Uterus (tissue), 4 donors: ENCODE measurements at places on chromosomes 1 and 21. TPM values are rescaled to one million over a fixed set of nuclear protein-coding genes. Genes with fewer than 3 reads are reported as not detected.

DNA sequence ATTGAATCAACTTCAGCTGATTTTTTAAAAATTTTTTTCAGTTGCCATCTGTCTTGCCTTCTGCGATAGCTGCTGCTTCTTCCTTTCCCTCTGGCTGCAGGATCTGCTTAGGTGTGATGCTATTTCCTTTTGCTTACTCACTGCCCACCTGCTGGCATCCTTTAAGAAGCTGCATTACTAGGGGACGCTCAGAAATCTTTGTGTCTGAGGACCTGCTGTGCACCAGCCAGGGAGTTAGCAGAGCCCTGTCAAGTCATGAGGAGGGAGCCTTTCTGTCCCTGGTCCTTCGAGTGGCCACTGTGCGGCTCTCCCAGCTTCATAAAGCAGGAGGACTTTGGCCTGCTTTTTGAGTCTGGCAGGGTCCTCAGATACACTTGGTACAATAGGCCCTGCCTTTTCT is 327.8 kb downstream of the USH2A start:
- no peaks in the 10 kb centered on the region for H3K27me3 ChIP-seq
- H3K27ac ChIP-seq: no peak overlapping the region
- H3K36me3 ChIP-seq: no peaks in the 10 kb centered on the region
- H3K4me3 ChIP-seq: no peak overlapping the region
- no peaks in the 10 kb centered on the region for H3K4me1 ChIP-seq

GRCh38 chr1:65792669-65793358 is at the start of gene PDE4B:
PDE4B (plus strand) TSS chr1:65792895.
- H3K27me3 ChIP-seq: no peaks in the 10 kb centered on the region
- no peak within 1 kb of the TSS for H3K27ac ChIP-seq
- peaks cover 4% of the 10 kb centered on the region for H3K4me1 ChIP-seq
- H3K4me3 ChIP-seq: no peak within 1 kb of the TSS
- no peak for DNase-seq

DNA sequence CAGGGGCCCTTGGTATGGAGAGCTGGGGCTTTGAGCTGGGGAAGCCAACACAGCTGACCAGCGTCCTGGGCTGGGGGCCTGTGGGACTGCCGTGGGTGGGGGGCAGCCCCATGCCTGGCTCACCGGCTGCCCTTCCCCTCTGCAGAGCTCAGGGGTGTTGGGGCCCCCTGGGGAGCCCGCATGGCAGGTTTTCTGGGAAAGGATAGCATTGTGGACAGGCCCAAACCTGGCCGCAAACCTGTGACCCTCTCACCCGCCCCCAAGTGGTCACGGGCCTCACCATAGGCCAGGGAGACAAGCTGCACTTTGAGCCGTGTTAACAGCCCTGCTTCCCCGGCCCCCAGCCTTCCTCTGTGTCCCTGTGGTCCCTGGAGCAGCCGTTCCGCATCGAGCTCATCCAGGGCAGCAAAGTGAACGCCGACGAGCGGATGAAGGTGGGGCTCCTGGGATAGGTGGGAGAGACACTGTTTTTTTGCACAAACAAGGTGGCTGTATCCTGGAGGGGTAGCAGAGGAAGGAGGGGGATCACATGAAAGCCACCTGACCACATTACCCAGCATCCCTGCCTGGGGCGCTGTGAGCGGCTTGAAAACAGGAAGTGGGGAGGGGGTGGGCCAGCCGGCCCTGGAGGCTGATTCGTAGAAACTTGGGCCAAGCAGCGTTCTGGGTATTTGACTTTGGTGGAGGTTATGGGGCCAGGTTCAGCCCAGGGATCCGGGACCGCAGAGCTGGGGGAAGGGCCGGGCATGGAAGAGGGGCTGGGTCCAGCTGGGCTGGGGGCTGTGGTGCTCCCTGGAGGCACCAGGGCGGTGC is 65.9 kb downstream of the PIK3CD start:
- no peak overlapping the region for H3K27ac ChIP-seq
- H3K4me3 ChIP-seq: no peak overlapping the region
- DNase-seq: no peak
- no peaks in the 10 kb centered on the region for H3K36me3 ChIP-seq

DNA sequence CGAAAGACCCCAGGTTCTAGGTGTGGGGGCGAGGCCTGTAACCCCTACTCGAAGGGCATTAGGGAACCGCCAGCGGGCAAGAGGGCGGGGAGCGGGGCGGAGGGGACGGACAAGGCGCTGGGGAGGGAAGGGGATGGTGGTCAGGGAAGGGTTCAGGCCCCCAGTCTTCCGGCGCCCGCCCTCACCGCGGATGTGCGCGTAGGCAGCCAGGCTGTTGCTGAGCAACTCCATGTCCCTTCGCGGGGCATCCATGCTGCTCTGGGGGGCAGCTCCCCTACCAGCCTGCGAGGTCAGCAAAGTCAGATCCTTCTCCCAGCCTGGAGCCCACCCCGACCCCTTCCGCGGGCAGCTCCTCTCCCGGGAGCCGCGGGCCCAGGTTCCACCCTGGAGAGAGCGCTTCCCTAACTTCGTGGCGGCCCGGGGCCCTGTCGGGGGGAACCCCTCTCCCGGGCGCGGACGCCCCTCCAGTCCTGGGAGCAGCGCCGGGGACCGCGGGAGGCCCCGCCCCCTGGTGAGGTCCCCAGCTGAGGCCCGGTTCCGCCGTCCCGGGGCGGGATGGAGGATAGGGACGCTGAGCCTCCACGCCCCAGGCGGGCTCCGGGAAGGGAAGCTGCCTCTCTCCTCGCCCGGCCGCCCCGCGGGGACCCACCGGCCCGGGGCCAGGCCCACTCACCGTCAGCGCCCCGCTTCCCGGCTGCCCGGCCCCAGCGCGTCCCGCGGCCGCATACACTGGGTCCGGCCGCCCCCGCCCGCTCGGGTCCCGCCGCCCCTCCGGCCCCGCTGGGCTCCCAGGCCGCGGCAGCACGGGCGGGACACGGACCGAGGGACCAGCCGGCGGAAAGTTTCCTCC is 434 bp downstream of the EVA1B start:
- H3K4me1 ChIP-seq: peaks cover 8% of the 10 kb centered on the region
- H3K4me3 ChIP-seq: peak overlapping the region; percentile 72
- H3K27me3 ChIP-seq: no peaks in the 10 kb centered on the region
- peak; percentile 63 for DNase-seq
- no peaks in the 10 kb centered on the region for H3K36me3 ChIP-seq
- peak overlapping the region; percentile 97 for H3K27ac ChIP-seq

DNA sequence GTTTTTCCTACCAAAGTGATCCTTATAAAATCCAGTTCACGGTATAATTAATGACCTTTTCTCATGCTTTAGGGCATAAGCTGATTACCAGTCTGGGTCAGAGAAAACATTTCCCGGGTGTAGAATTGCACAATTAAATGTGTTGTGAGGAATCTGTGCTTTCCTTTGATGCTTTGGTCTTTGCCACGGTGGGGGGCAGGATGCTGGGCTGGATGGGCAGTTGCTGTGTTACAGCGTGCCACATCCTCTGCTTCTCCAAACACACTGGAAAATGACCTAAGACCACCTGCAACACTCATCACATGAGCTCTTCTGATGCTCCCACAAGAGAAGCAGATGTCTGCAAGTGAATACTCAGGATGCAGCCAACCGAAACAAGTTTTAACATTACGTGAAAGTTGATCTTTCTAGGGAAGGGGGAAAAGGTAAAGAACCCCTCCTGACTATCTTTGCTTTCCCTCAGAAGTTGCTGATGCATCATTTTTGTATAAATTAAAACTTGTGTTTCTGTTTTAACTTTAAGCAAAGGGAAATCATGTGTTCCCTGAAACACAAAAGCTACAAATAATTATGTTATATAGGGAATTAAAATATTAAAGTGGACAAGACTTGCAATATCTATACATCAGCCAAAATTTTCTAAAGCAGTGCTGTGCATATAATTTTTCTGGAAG is 515.3 kb upstream of the NR5A2 start:
- H3K4me1 ChIP-seq: no peaks in the 10 kb centered on the region
- H3K27ac ChIP-seq: no peak overlapping the region

DNA sequence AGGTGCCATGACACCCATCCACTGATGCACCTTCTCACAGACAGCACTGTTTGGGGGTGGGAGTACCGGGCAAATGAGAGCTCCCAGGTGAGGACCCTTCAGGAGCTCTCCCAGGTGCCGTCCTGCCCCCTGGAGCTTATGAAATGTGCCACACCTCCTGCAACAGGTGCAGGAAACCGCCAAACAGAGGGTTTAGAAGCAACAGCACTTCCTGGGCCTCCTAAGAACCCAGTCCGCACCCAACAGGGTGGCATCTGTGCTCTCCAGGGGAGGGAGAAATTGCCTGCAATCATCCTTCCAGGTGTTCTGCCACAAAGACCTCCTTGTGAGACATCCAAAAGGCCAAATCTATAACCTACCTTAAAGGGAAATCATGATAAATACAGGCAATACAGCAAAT is 87.7 kb upstream of the ATP1B1 start:
- no peak for DNase-seq
- no peaks in the 10 kb centered on the region for H3K27me3 ChIP-seq
- H3K27ac ChIP-seq: no peak overlapping the region
- H3K36me3 ChIP-seq: no peaks in the 10 kb centered on the region
- no peaks in the 10 kb centered on the region for H3K4me1 ChIP-seq

- H3K4me3 ChIP-seq: no peak overlapping the region
- no peak for DNase-seq
- H3K27ac ChIP-seq: no peak overlapping the region
- H3K27me3 ChIP-seq: no peaks in the 10 kb centered on the region
- no peaks in the 10 kb centered on the region for H3K4me1 ChIP-seq
Measured at GRCh38 chr1:82299056-82299455, 498.3 kb downstream of the ADGRL2 start.

DNA sequence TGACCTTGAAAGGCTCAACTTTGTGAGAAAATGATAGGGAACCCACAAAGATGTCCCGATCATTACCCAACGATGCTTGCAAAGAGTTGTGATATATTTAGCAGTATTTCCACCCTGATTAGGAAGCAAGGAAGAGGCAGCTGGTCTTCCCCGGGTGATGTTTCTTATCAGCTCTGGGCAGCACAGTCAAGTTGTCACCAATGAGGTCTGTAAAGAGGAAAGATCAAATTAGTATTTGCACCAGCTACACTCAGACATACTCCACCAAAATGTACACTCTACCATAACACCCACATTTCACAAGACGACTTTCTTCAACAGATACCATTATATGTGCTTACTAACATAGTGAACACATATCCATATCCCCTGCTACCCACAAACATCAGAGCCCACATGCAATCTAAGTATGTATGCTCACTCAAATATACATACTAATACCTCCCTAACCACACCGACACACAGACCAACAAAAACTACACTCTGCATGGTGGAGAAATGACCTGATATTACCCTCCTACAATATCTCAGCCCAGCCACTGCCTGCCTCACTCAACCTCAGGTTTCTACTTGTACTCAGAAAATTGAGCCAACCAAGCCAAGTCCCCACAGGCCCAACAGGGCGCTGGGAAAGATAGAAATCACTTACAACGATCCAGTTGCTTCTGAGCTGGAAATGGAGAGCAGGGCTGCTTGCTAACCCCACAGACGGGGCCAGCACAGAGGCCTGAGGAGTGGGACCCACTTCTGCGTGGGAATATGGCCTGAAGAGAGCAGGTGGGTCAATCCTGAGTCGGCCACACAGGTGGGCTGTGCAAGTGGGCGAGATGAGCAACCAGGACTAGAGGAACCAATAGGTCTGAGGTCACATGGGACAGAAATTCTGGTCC is 4.6 kb upstream of the BTG2 start:
- no peak overlapping the region for H3K27ac ChIP-seq
- no peak for DNase-seq
- no peaks in the 10 kb centered on the region for H3K36me3 ChIP-seq
- no peak overlapping the region for H3K4me3 ChIP-seq

- H3K27me3 ChIP-seq: no peaks in the 10 kb centered on the region
- H3K4me3 ChIP-seq: no peak overlapping the region
- DNase-seq: no peak
- H3K4me1 ChIP-seq: peaks cover 9% of the 10 kb centered on the region
- H3K27ac ChIP-seq: no peak overlapping the region
- H3K36me3 ChIP-seq: no peaks in the 10 kb centered on the region
Measured at GRCh38 chr1:1245178-1245816, 1.2 kb downstream of the C1QTNF12 start.

GRCh38 chr1:245956225-245956624 is 550.9 kb downstream of the SMYD3 start:
- no peaks in the 10 kb centered on the region for H3K27me3 ChIP-seq
- no peaks in the 10 kb centered on the region for H3K4me1 ChIP-seq
- H3K4me3 ChIP-seq: no peak overlapping the region
- no peak for DNase-seq

- no peak overlapping the region for H3K27ac ChIP-seq
- DNase-seq: no peak
- H3K4me3 ChIP-seq: no peak overlapping the region
- H3K36me3 ChIP-seq: no peaks in the 10 kb centered on the region
- no peaks in the 10 kb centered on the region for H3K27me3 ChIP-seq
Measured at GRCh38 chr1:10932088-10932487, 80.4 kb upstream of the TARDBP start.

DNA sequence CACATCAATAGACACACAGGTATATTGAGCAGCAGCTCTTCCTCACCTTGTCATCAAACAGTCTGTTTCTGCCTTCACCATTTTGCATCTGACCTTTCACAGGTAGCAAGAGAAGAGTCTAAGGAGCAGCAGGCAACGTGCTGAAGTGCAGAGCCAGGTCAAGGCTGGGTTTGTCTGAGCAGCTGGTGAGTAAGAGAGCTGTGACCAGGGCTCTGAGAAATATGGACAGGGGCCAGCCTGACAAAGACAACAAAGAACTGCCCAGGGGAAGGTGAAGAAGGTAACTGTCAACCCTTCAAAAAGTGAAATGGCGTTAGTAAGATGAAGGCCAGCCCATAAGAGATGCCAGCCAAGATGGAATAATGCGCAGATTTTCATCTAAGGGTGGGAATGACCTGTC is 58.9 kb upstream of the LRRC8D start:
- no peaks in the 10 kb centered on the region for H3K36me3 ChIP-seq
- no peak overlapping the region for H3K4me3 ChIP-seq
- H3K4me1 ChIP-seq: no peaks in the 10 kb centered on the region
- no peaks in the 10 kb centered on the region for H3K27me3 ChIP-seq
- H3K27ac ChIP-seq: peak overlapping the region; percentile 88
- DNase-seq: no peak

- DNase-seq: no peak
- H3K27ac ChIP-seq: no peak overlapping the region
- no peak overlapping the region for H3K4me3 ChIP-seq
- no peaks in the 10 kb centered on the region for H3K36me3 ChIP-seq
- no peaks in the 10 kb centered on the region for H3K27me3 ChIP-seq
Measured at GRCh38 chr1:75539230-75540116, 71.4 kb downstream of the SLC44A5 start.

Gene CRYZ
- total RNA-seq: 53.7 TPM

Gene ZNF695
- 3.5 TPM for total RNA-seq

Gene ERO1B
- 12.6 TPM for total RNA-seq

Gene GSTM5
- total RNA-seq: 0.51 TPM

Gene FCRLA
- not detected for total RNA-seq

Gene PLA2G5
- not detected for total RNA-seq

Gene ACOT11
- total RNA-seq: 16.2 TPM

Gene IVNS1ABP
- total RNA-seq: 43.2 TPM

Gene IL19
- total RNA-seq: not detected

Gene ATP1A2
- total RNA-seq: 36.8 TPM
